NCI-H460 (cell line): ENCODE measurements at places on chromosomes 2 and 18. TPM values are rescaled to one million over a fixed set of nuclear protein-coding genes. Genes with fewer than 3 reads are reported as not detected.

The ELOA2 gene
- total RNA-seq, result not detected in 2 replicates

GRCh38 chr2:59249441-59250306 lies 1008.5 kb upstream of the FANCL start:
- no peak for DNase-seq

DNA sequence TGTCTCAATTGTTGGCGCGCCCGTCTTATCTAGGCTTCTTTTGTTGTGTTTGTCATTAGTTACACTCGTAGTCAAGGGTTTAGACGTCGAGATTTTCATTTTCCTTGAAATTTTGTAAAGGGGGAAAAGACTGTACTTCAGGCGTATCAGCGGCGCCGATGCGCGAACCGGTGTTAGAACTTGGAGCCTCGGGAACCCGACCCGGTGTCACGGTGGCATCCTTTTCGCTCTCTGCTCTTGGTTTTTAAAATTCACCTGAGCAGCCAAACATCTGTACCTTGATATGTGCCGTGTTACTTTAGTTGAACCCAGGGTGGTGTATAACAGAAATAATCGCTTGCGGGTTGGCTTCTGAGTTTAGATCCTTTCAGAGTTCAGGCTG lies 643 bp downstream of the RMC1 start:
- DNase-seq, result no peak

- DNase-seq, result no peak
Observed at GRCh38 chr2:20433946-20434553, 12.8 kb upstream of the RHOB start.

DNA sequence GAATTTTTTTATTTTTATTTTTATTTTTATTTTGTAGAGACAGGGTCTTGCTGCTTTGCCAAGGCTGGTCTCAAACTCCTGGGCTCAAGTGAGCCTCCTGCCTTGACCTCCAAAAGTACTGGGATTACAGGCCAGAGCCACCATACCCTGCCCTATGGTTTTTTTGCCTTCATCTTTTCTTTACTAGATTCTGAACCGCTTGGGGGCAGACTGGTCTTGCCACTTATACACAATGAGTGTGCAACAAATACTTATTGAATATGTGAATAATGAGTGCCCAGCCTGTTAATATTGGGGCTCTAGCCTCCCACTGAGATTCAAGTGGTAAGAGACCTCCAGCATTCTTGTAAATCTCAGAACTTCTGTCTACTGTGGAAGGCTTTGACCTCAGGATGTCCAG lies 3.9 kb downstream of the NCK2 start:
- DNase-seq, result no peak

- no peak for DNase-seq
Observed at GRCh38 chr2:145818890-145819504, 1299.1 kb upstream of the ZEB2 start.

GRCh38 chr2:216119986-216120385 lies 10.8 kb downstream of the XRCC5 start:
- DNase-seq, result no peak

- DNase-seq, result no peak
Observed at GRCh38 chr2:49278141-49278540, 123.8 kb upstream of the FSHR start.
